ENCODE measurements at places on chromosomes 1 and 21.

- peak; percentile 15 for DNase-seq
These were observed 944 bp downstream of the PLPPR5 start for GRCh38 chr1:99003581-99004253.

DNA sequence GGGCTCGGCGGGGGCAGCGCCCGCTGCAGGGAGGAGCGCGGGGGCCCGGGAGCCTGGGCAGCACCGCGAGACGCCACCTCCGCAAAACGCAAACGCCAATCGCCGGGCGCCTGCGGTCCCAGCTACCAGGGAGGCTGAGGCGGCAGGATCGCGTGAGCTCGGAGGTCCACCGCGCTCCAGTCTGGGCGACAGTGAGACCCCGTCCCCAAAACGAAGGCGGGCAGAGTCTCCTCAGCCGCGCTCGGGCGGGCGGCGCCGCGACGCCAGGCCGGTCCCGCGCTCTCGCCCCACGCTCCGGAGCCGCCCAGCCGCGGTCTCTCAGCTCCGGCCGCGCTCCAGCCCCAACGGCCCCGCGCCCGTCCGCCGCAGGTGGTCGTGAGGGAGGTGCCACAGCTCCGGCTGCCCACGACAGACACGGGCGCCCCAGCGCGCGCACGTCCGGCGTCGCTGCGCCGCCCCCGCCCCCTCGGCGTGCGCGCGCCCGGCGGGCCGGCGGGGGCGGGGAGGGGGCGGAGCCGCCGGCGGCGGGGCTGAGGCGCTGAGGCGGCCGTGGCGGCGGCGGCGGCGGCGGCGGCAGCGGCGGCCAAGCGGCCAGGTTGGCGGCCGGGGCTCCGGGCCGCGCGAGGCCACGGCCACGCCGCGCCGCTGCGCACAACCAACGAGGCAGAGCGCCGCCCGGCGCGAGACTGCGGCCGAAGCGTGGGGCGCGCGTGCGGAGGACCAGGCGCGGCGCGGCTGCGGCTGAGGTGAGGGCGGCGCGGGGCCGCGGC, at the start of gene ADARB1:
Gene ADARB1, plus strand, starts transcription at position 533 of the 770 bp plus-strand sequence. CDS start 97,077 bp downstream, outside the sequence.
- DNase-seq: peak; percentile 52

GRCh38 chr1:36920801-36921405, 113.4 kb downstream of the GRIK3 start:
- no peak for DNase-seq

GRCh38 chr1:226653311-226653921, 85.7 kb downstream of the ITPKB start:
- DNase-seq: no peak

DNA sequence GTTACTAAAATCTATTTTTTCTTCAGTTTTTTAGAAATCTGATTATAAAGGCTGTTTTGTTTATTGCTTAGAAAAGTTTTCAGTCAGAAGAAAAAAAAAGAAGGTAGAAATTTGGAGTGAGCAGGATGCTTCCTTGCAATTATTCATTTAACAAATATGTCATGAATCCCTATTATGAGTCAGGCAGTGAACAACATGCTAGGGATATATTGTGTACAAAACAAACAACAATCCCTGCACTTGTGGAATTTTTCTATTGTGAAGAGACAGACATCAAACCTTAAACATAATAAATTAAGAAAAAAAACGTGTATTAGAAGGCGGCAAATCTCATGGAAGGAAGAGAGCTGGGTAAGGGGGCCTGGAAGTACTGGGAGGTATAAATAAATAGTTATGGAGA, 664.1 kb upstream of the CAMK1G start:
- DNase-seq: no peak

DNA sequence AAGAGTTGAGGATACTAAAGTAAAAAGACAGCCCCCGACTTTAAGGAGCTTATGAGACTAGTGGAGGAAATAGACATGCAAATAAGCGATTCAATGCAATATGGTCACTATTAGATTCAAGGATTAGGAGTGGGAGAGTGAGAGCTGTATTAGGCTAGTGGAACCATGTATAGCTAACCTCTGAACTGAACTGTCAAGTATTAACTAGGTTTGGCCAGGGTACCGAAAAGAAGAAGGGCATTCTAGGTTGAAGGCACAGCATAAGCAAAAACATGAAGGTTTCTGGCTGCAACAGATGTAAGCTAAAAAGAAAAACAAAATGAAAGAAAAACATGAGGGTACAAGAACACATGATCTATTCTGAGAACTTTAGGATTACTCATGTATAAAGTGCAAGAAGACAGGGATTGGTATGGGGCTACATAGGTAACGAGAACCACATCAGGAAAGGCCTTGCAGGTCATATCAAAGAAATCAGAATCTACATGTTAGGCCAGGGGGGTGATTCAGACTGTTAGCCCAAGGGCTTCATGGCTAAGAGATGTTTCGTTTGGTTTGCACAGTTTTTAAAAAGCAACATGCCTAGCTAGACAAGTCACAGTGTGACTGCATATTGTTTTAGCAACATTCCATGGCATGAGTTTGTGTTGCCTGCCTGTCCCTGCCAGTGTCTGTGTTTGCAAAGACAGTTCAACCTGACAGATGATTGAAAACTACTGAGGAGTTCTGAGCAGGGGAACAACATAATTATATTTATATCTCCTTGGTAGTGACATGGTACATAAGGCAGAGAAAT, 54.4 kb upstream of the HAO2 start:
- no peak for DNase-seq

- no peak for DNase-seq
These were observed 110.5 kb upstream of the CDC42BPA start for GRCh38 chr1:227428803-227429202.

GRCh38 chr1:181094416-181095212, 6.1 kb downstream of the IER5 start:
- no peak for DNase-seq

- no peak for DNase-seq
These were observed 1.2 kb upstream of the DHRS3 start for GRCh38 chr1:12618965-12619791.

DNA sequence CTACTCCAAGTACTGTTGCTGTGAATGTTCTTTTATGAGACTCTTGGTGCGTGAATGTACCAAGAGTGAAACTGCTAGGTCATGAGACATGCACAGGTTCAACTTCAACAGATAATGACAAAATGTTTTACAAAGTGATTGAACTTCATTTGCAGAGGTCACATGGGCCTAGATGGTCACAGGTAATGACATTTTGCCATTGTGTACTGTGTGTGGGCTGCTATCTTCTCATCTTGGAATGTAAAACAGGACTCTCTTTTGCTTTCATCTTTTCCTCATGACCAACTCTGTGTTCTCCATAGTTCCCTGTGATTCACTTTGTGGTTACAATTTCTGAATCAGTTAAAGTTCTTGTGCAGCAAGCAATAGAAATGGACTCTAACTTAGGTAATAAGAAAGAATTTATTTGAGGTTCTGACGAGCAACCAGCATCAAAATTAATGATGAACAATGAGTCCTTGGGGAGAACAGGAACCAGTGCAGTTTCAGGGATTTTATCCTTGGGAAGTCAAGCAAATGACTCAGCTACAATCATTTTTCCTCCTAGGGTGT, 16.2 kb upstream of the TSNAX start:
- DNase-seq: peak; percentile 36

DNA sequence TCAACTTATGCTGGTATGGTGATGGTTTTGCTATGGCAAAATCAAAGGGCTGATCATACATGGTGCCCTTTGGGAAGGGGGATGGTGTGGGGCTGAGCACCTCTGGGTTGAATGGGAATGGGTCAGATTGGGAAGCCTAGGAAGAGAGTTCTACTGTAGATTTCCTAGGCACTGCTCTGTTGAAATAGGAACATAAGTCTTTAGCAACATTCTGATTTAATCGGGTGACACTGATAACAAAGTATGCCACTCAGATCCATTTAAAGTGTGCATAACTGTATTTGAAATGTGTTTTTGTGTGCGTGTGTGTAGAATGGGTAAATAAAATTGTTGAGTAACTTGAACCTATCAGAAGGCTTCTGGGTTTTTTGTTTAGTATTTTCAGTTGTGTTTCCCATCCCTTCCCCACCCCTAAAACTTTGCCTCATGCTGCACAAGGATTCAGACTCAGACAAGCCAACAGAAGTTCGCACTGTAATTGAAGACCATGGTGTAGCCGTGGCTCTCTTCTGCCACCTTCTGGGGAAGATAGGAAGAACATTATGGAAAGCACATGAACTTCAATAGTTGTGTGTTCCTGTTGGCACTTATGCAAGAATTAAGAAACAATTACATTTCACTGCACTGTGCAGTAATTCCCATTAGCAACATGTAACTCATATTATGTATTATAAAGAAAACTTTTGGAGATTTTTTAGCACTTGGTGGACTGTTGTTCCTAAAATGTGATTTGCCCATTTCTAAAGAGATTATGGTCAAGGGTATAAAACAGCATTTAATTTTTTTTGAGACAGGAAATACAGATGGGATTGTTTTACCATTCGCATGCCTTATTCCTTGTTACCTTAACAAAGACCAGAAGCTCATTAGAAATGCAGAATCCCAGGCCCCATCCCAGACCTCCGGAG, 10.9 kb upstream of the C4BPB start:
- DNase-seq: peak; percentile 50

- DNase-seq: peak; percentile 93
These were observed 95.1 kb downstream of the SIPA1L2 start for GRCh38 chr1:232534552-232535517.

DNA sequence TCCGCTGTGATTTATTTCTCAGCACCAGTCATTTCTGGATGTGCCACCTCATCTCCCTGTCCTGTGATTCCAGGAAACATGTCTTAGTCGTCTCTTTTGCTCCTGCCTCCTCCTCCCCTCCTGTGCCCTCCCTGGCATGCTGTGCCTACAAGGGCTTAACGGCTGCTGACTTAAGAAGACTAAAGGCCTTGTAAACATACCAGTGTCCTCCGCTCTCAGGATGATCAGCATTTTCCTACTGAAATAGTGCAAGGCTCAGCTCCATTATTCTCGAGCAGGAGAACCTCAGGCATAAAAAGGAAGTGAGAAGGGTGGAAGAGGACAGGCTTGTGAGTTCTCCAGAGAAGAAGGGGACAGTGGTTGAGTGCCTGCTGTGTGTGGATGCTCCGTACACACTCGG, 61.6 kb upstream of the RUNX3 start:
- DNase-seq: no peak

DNA sequence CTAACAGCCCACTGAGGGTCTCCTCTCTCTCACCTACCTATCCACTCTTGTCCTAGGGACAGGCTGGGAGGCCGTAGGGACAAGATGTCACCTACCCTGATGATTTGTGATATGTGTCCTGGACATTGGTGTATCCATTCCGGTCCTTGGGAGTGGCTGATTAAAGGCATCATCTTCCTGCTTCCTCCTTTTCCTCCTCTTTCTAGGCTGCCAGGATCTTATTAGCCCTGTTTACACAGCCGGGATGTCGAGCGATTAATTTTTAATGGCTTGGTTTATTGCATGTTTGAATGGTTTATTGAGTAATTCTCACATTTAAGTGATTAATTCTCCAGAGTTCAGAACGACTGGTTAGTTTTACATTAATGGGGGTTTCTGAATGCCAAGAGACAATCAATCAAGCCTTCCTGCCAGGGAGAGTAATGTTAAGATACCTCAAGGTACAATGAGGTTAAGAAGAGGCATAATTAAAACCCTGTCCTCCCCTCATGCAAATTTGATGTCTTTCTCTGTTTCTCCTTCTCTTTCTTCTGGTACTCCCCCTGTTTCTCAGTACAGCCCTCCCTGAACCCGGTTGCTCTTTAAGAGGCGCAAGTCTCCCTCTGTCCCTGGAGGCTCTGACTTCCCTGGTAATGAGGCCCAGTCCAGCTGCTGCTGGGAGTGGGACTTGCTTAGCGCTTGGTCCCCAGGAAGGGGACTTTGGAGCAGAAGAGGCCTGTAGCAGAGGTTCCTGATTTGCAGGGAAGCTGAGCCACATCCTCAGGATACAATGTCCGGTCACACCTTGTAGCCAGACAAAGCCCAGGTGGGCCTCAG, 50.9 kb downstream of the ACTL8 start:
- no peak for DNase-seq

GRCh38 chr1:230067419-230067870, 407 bp downstream of the GALNT2 start:
- DNase-seq: no peak

GRCh38 chr1:31902510-31902860, 35.7 kb downstream of the PTP4A2 start:
- DNase-seq: no peak

DNA sequence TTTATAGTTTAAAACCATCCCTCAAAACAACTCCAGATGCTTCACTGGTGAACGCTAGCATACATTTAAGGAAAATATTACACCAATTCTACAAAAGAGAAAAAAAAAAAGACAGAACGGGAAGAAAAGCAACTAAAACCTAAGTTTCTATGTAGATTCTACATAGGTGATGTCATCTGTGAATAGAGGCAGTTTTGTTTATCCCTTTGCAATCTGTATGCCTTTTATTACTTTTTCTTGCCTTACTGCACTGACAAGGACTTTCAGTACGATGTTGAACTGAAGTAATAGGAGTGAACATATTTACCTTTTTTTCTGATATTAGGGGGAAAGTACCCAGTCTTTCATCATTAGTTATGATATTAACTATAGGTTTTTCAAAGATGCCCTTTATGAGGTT, 101.7 kb upstream of the HAO2 start:
- DNase-seq: no peak

DNA sequence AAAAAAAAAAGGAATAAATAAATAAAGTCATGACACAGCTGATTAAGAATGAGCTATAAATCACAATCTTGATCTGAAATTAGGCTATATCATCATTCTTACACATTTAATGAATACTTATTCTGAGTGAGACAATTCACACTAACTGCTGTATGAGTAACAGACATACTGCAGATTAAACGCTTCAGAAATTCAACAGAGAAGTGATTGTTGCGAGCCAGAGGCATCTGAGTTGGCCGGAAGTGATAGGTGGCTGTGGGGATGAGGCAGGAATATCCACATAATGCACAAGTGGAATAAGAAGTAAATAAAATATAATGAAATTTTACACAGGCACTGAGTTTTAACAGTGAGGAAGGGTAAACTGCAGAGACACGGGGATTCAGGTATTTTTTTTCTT, 142.4 kb downstream of the APP start:
- no peak for DNase-seq

GRCh38 chr21:41402231-41402630, 23.8 kb upstream of the MX1 start:
- no peak for DNase-seq

- no peak for DNase-seq
These were observed 2.6 kb downstream of the SUMO3 start for GRCh38 chr21:44815225-44815624.

DNA sequence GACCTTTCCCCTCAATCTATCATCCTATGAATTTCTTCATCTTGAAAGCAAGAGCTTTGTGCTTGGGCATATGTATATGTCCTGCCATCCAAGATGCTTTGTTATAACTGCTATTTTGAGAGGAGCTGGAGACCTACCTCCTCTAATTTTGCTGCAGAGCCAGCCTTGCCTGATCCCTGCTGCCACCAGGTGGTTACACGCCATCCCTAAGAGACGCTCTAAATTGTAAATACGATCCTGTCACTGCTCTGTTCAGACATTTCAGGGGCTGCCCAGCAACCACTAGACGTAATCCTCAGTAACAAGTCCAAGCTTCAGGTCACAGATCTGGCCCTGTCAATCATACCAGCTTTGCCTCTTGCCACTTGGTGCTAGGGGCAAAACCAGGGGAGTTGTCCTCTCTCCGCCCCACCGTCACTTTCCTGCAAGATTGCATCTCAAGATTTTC, 32.9 kb downstream of the GPA33 start:
- peak; percentile 74 for DNase-seq

GRCh38 chr1:50929376-50929958, 30.6 kb downstream of the FAF1 start:
- peak; percentile 3 for DNase-seq

Data from SK-N-DZ (cell line).